NCI-H1105 (cell line): ENCODE measurements at places on chromosomes 12 and 14.

DNA sequence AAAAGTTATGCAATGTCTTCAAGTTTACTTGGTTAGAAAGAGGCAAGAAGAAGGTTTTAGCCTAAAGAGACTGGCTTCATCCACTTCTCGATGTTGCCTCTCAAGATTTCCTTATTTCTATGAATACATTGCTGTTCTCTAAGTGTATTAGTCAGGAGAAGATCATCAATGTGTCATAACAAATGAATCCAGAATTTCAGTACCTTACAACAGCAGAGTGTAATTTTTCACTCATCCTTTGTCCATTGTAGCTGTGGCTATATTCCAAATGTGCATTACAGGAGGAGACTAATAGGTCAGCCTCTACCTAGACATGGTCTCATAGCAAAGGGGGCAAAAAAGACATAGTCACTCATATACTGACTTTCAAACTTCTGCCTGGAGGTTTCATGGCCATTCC is 579.1 kb downstream of the PRKD1 start:
- DNase-seq = no peak

DNA sequence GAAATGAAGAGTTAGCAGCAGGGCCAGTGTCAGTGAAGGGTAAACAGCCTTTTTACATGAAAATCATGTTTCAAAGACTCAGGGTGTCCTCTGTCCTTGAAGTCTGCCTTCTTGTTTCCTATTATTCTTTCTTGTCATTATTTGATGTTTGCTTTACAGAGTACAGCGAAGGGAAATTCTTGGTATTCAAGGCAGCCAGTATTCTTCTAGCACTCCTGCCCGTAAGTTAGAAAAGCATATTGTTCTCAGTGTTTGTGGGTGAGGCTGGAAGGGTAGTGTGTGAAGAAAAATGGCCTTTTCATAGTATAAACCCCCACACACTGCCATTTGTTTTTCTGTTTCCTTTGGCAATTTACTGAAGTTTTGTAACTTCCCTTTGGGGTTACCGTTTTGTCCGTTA is 217.3 kb upstream of the NAV3 start:
- no peak for DNase-seq

DNA sequence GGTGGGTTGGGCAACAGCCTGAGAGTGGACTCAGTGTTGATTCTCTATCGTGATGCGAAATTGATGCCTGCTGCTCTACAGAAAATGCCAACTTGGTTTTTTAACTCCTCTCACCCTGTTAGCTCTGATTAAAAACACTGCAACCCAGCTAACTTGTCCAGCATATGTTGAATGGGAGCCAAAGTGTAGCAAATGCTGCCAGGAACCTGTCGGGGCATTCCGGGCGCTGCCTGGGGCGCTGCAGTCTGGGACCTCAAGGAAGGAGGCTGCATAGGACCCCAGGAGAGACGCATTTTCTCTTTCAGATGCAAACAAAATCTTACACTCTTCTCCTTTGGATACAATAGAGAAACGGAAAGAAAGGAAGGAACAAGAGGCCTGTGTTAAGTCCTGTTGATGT is 3.9 kb downstream of the B3GNT4 start:
- no peak for DNase-seq

GRCh38 chr12:57389033-57389432 is 41.8 kb downstream of the R3HDM2 start:
- DNase-seq = no peak

DNA sequence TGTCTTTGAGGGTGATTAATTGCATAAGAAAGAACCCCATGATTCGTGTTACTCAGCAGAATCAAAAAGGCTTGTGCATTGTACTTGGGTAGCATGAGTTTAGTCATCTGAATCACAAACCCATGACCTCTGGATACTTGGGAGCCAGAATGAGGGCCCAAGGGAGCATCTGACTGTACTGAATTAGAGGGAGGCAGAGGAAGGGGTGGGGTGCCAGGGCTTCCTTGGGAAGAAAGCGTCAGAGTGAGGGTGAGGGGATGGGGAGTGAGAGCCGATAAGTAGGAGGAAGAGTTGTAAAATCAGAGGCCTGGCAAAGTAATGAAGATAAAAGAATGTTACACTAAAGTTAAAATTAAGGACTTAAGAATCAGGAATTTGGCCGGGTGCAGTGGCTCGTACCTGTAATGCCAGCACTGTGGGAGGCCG is 29.8 kb downstream of the GPRC5D start:
- no peak for DNase-seq

DNA sequence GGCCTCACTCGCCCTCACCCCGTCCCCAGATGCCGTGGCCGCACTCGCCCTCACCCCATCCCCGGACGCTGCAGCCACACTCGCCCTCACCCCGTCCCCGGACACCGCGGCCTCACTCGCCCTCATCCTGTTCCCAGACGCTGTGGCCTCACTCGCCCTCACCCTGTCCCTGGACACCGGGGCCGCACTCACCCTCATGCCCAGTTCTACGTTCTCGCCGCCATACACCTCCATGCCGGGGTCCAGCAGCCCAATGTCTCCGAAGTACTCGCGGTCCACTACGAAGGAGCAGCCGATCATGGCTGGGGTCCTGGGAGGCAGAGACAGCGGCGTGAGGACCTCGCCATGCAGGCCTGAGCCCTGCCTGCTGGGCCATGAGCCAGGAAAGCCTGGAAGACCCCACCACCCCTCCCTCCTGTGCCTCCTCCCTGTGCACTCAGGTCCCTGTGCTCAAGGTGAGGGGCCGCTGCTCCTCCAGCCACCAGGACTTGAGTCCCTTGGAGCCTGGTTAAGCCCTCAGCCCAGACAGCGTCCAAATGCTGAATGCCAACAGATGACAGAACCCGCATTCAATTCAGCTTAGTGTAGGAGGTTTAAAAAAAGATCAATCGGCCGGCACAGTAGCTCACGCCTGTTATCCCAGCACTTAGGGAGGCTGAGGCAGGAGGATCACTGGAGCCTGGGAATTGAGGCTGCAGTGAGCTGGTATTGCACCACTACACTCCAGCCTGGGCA is 81.5 kb downstream of the GALNT9 start:
- DNase-seq = no peak

- no peak for DNase-seq
Observed at GRCh38 chr12:74488134-74488533, 49.5 kb upstream of the ATXN7L3B start.

GRCh38 chr14:32578181-32578580 is 249.1 kb downstream of the AKAP6 start:
- DNase-seq = no peak

DNA sequence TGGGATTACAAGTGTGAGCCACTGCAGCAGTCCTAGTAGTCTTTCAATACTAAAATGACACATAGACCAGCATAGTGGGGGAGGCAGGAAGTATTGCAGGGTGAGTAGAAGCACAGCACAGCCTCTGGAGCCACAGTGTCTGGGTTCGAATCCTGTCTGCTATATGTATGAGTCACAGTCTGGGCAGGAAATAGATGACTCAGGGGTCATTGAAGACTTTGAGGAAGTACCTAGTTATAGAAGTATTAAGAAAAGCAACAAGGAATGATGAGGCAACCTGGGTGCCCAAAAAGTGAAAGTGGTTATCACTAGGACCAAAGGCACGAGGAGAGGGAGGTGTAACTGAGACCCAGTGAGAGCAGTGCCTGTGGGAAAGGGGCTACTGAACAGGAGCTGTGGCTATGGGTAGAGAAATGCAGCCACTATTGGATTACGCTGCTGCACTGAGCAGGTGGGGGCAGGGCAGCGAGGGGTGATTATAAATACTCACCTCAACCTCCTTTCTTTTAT is 124.0 kb downstream of the PDE3A start:
- no peak for DNase-seq

- DNase-seq = no peak
Observed at GRCh38 chr14:25349269-25349668, 299.3 kb upstream of the STXBP6 start.

DNA sequence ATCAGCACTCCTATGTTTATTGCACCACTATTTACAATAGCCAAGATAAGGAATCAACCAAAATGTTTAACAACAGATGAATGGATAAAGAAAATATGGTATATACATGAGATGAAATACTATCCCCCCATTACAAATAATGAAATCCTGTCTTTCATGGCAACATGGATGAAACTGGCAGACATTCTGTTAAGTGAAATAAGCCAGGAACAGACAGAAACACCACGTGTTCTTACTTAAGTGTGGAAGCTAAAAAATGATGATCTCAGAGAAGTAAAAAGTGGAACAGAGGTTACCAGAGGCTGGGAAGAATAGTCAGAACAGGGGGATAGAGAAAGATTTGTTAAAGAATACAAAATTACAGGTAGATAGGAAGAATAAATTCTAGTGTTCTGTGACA is 113.7 kb upstream of the MDM1 start:
- no peak for DNase-seq

- DNase-seq = no peak
Observed at GRCh38 chr12:30757316-30757715, 2.6 kb upstream of the CAPRIN2 start.

DNA sequence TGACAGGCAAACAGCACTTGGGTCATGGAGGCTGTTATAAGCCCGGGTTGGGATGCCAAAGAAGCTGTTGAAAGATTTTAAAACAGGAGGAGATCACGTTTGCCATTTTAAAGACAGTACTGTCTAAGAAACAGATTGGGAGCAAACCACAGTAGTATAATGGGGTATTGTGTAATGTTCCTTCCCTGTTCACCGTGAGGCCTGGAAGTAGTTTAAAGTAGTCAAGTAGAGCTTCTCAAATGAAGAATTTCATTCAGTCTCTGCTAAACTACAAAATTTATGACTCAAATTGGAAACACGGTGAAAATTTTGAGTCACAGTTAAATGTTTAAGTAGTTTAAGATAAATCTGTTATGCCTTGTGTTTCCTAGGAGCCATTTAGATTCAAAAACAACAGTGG is 35.8 kb downstream of the ATP2A2 start:
- no peak for DNase-seq

GRCh38 chr12:22256605-22257004 is 77.9 kb downstream of the ST8SIA1 start:
- DNase-seq = no peak

GRCh38 chr12:45893240-45893639 is 97.1 kb downstream of the SCAF11 start:
- DNase-seq = no peak

GRCh38 chr14:60222820-60223219 is 26.2 kb upstream of the PPM1A start:
- no peak for DNase-seq

DNA sequence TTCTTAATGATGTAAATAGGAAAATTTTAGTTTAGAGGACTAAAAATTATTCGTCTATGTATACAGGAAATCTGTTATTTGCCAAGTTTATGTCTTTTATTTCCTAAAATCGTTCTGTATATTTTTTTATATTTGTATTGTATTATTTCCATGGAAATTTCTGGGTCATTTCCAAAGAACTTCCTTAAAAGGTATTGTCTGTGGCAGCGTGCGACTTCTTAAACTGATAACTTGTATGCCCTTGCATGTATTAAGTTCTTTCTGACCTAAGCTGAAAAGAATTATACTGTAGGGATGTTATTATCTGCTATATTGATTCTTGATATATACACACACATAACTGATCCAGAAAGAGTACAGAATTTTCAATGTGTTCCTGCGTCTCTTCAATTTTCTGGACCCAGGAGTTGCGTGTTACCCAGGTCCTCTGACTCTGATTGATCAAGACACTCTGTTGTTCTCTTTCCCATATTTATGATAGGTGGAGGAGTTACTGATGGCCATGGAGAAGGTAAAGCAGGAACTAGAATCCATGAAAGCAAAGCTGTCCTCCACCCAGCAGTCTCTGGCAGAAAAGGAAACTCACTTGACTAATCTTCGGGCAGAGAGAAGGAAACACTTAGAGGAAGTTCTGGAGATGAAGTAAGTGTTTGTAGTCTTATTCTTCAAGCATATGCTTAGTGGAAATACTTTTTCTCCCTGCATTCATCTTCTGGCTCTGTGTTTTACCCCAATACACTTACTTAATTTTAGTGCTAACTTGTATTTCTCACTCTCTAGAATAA is 298.5 kb downstream of the ERC1 start:
- DNase-seq = no peak

DNA sequence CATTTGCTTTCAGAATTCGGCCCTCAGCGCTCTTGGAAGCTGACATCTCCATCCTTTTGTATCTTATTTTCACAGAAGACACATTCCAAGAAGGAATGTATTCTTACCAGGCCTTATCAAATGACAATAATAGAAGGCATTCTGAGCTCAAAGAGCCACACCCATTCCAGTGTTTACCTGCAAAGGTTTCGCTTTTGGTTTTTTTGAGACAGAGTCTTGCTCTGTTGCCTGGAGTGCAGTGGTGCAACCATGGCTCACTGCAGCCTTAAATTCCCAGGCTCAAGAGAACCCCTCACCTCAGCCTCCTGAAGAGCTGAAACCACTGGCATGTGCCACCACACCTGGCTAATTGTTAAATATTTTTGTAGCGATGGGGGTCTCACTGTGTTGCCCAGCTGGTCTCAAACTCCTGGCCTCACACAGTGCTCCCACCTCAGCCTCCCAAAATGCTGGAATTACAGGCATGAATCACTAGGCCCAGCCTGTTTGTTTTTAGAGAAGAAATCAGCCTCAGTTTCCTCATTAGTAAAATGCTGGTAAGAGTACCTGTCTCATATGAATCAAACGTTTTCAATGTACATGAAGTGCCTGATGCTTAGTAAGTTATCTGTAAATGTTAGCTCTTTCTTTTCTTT is 69.2 kb downstream of the SLC6A12 start:
- DNase-seq = no peak

DNA sequence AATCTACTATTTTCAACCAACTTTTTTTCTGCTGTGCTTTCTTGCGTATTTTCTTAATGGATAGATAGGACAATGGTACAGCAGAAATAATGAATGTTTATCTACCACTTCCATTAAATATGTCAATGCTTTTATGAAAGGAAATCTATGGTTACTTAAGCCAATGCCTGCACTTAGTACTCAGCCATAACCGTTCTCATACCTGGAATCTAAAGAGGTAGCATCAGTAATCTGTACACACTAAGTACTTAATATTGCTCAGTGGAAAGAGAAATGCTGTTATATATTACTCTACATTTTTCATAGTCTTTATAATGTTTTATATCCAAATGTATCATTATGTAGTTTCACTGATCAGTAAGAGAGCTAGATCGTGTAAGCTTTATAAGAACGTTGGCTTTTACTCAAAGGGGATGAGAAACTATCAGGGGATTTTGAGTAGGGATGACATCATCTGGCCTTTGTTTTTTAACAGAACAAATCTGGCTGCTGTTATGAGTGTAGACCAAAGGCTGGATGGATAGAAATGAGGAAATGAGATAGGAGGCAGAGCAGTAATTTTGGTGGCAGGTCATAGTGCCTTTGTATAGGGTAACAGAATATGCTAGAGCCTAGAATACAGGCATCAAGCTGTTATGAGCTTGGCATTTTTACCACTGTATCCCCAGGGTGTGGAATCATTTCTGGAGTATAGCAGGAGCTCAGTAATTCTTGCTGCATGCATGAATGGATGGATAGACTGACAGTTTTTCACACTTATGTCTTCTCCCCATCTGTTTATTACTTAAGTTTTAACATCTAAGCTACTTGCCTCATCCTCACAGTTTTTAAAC is 34.0 kb downstream of the ALG10B start:
- DNase-seq = no peak

DNA sequence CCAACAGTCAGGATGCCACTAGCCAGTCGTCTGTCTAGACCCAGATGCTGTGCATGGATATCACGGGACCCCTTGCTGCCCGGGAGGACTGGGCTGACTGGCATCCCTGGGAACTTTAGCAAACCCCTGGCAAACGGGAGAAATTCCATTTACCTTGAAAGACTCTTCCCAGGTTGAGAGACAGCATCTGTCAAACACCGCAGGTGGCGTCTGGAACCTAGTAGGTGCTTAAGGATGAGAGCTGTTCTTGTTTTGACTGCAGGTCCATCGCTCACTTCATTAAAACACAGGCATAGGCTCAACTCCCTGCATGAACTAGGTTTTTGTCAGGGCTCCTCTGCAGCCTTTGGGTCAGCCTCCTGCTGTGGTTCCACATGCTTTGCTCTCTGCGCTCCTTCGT is 546.3 kb downstream of the BCL11B start:
- no peak for DNase-seq
